DMS79 (cell line): ENCODE measurements at places on chromosomes 3 and 15.

GRCh38 chr15:31341496-31342195, 15.0 kb downstream of the KLF13 start:
- DNase-seq = no peak

GRCh38 chr3:13676356-13677017, 127.6 kb downstream of the FBLN2 start:
- DNase-seq = no peak

DNA sequence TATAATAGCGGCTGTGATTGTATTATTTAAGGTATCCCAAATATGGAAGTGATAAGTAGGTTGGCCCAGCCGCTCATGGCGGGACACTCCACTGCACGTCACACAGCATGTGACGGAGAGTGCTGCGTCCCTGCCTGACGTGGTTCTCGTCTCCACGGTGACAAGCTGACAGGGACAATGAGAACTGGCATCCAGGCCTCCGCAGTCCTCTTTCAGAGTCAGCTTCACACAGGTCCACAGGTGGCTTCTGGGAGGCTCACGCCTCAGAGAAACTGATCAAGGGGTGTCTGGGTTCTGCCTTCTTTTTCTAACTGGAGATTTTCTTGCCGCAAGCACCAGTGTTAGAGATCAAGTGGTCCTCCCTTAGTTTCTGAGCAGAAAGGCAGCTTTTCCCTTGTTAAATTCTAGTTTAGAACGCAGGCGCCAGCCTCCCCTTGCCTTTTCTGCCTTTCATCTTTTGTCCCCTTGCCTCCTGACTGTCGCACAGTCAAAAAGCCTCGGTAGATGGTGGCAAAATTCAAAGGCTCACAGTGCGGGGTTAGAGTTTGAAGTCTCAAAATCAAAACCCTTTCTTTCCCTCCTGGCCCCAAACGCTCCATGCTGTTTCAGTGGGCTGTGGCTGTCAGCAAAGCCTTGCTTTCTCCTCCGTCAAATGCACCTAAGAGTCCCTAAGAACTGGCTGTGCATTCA, 120.9 kb downstream of the ATP10A start:
- no peak for DNase-seq

DNA sequence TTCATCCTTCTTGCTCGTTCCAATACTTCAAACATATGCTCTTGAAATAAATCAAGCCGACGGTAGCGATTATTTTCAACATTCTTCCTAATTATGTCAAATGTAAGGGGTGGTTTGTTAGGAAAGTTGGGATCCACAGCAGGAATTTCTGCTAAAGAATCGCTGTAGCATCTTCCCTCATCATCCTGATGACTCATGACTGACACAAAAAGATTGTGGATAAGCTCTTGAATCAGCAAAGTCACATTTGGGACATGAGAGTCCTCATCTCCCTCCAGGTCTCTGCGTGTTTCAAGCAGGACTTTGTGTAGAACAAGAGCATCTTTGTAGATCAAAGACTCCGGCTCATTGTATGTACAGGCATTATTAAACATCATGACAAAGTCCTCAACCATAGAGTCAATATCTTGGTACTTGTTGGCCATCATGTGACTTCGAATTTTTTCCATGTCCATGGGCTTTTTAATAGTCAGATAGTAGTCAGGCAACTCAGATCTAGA, 73.0 kb downstream of the UQCC5 start:
- no peak for DNase-seq

DNA sequence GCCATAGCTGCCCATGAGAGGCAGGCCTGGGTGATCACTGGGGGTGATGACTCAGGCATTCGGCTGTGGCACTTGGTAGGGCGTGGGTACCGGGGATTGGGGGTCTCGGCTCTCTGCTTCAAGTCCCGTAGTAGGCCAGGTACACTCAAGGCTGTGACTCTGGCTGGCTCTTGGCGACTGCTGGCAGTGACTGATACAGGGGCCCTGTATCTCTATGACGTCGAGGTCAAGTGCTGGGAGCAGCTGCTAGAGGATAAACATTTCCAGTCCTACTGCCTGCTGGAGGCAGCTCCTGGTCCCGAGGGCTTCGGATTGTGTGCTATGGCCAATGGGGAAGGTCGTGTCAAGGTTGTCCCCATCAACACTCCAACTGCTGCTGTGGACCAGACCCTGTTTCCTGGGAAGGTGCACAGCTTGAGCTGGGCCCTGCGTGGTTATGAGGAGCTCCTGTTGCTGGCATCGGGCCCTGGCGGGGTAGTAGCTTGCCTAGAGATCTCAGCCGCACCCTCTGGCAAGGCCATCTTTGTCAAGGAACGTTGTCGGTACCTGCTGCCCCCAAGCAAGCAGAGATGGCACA, 5.3 kb downstream of the WDR6 start:
- DNase-seq = no peak

- no peak for DNase-seq
Observed at GRCh38 chr3:20280257-20280656, 94.3 kb upstream of the SGO1 start.

DNA sequence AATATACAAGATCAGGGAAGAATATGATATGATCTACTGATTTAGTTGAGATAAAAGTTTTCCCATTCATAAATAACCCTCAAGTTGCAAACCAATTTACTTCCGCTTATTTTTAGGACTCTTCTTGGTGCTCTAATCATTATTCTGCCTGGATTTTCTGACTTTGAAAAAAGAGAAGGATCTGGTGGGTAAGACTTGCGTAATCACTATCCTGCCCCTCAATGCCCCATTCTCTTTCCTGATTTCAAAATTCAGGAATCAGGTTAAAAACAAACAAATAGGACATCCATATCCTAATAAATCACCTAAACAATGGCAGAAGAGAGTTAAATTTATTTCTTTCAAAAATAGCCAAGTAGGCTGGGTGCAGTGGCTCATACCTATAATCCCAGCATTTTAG, 127.5 kb downstream of the CLASP2 start:
- DNase-seq = no peak

DNA sequence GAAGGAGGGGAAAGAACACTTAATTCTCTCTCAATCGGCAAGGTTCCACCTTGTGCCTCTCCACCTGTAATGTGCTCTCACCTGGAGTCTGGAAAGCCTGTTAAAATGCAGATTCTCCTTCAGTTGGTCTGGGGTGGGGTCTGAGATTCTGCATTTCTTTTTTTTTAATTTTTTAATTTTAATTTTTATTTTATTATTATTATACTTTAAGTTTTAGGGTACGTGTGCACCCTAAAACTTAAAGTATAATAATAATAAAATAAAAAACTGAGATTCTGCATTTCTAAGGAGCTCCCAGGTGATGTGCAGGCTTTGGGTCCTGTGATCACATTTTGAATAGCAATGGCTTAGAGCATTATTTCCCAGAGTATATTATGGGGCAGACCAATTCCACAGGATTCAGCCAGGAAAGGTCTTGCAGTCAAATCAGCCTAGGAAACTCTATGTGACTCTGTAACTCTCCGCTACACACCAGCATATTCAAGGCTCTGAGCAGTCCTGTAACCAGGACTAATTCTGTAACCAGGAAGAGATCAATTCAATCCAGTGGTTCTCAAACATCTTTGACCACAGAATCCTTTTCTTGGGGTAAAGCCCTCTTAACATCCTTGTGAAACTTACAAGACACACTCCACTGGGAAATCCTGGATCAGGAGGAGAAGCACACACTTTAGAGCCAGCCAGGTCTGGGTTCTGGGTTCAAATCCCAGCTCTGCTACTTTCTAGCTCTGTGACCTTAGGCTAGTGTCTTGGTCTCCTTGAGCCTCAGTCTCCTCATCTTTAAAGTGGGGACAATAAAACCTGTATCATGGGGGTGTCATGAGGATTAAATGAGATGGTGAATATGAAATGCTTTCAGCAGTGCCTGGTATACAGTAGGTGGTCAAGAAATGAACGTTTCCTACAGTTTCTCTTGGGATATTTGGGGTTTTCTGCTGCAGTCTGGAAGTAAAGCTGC, 62.3 kb upstream of the SEC13 start:
- DNase-seq = no peak

- no peak for DNase-seq
Observed at GRCh38 chr3:47117807-47118364, 46.0 kb downstream of the SETD2 start.

GRCh38 chr3:182981038-182981380, 671 bp upstream of the DCUN1D1 start:
- no peak for DNase-seq

DNA sequence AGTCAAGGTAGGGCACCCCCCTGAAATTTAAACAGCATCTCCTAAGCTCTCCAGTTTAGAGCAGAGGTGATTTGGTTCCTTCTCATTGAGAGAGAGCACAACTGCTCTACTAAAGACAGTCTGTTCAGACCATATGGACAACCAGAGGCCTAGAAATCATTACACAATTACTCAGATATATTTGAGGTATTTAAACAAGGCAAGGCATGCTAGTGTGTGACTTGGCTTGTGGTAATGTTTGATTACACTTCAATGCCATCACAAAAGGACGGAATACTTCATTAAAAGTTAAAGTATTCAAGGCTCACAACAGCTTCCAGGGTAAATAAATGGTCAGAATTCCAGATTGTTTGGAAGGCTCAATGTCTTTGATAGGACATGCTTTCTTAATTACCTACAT, 110.2 kb downstream of the LRTM1 start:
- no peak for DNase-seq

DNA sequence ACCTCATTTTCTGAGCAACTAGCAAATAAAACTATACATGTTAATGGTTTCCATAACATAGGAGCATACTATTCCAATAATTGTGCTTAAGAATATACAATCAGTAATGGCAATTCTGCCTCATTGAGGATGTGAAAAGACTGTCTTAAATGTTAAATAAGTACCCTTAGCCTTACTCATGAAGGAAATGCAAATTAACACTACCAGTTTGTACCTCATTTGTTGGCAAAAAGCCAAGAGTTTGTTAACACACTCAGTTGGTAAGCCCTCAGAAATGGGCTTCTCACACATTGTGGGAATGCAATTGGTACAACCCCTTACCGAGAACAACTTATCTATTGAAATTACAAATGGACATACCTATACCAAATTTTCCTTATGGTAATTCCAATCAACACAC, 9.2 kb upstream of the STT3B start:
- no peak for DNase-seq

DNA sequence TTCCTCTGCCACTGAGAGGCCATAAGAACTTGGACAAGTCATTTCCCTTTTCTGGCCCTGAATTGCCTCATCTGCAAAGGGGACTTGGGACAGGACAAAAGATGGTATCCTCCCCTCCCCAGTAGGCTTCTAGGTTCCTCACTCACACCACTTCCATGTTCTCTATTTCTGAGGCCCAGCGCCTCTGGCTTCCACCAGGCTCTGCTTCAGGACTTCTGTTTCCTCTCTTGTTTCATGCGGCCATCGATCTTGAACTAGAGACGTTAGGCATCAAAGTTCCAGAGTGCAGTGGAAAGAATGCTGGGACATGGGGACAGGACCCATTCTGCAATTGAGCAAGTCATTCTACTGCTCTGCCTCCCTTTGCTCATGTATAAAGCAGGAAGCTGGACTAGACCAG, 1.7 kb downstream of the TM4SF4 start:
- DNase-seq = no peak

GRCh38 chr3:117547956-117548550, 838.5 kb downstream of the TUSC7 start:
- no peak for DNase-seq

DNA sequence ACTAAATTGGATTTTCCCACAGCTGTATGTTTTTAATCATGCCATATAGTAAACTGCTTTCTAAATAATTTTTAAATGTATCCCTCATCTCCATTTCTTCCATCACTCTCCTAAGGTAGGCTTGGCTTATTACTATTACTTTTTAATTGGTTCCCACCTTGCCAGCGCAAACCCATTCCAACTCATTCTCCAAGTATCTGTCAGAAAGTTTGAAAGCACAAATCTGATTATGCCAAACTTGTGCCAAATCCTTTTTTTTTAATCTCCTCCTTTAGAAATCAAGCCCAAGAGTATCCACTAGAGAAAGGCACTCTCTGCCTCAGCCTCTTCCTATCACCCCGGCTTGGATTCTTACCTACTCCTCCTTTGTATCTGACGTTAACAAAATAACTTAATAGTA, 784.5 kb downstream of the TBL1XR1 start:
- DNase-seq = no peak

GRCh38 chr3:41167722-41168497, 31.4 kb upstream of the CTNNB1 start:
- DNase-seq = no peak

- no peak for DNase-seq
Observed at GRCh38 chr15:82931221-82931620, 21.3 kb downstream of the HOMER2 start.

DNA sequence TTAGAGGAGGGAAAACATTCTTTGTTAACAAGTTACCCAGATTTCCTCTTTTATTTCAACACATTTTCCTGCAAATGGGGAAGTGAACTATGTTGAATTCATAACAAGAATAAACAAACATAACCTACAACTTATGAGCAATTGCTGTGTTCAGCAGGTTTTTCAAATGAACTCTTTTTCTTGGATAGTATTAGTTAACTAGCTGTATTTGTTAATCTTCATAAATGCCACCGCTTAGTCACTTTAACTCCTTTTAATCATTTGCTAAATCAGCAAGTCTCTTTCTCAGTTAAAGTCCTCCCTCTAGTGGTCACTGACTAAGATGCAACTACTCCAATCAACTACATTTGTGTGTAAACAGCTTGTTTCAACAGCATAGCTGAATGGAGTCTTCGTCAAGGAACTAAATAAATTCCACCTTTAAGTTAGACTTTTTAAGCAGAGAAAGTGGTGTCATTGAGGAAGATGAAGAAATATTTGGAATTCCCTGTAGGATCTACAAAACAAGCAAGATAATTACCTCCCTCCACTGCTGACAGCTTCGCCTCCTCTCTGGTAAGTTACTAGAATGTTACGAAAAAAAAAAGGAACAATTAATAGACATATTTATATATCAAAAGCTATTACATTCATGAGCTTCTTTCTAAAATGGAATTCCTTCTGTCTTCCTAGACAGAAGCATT, 1122.0 kb downstream of the ROBO1 start:
- DNase-seq = no peak

DNA sequence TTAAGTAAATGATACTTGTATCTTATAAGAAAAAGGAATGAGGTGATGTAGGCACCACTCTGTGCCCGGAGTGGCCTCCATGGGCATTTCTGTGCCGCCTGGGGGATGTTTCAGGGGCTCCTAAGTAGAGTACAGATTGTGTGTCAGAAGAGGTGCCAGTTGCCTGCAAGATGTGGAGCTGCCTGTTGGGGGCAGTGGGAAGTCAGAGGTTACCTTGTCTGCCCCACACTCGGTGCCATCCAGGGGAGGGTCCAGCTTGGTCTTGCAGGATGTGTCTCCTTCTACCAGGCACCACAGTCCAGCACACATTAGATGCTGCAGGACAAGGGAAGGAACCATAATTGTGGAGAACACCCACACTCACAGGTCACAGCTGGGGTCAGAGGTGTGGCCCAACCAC, 208.8 kb downstream of the ADAMTS17 start:
- DNase-seq = no peak
